WTC11 (cell line): ENCODE measurements at places on chromosomes 4 and X. TPM values are rescaled to one million over a fixed set of nuclear protein-coding genes. Genes with fewer than 3 reads are reported as not detected.

The SPON2 gene
- 4.9 to 6.6 TPM (median 5.3 TPM) in 3 replicates for total RNA-seq

DNA sequence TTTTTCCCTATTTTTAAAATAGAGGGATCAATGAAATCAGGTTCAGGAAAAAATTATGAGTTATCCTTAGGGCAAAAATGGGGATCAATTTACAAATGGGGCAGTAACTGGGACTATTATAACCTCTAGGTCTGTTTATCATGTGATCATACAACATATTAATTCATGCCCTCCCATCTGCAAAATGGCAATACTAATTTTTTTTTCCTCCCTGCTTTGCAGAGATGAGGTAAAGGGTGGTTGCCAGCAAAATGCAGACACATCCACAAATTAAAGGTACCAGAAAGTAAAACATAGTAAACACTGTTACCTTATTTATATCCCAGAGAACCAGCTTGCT is 467 bp downstream of the HSD17B11 start:
- H3K4me1 ChIP-seq: peaks cover 15% of the 10 kb centered on the region

DNA sequence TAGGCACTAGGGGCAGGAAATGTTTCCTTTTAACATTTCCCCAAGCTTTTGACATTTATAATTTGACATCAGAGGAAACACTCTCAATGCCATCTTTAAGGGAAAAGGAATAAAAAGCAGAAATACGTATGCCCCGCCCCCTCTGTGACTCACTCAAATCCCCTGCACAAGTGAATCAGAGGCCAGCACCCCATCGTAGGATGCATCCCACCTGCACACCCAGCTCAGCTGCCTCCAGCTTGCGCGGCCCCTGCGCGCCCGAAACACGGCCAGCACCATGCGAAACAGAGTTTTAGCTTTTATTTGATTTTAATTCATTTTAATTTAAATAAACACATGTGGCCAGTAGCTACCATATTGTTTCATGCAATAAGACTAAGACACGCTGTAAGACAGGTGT is 29.5 kb downstream of the ABLIM2 start:
- DNase-seq: no peak
- no peaks in the 10 kb centered on the region for H3K27me3 ChIP-seq
- no peaks in the 10 kb centered on the region for H3K36me3 ChIP-seq

DNA sequence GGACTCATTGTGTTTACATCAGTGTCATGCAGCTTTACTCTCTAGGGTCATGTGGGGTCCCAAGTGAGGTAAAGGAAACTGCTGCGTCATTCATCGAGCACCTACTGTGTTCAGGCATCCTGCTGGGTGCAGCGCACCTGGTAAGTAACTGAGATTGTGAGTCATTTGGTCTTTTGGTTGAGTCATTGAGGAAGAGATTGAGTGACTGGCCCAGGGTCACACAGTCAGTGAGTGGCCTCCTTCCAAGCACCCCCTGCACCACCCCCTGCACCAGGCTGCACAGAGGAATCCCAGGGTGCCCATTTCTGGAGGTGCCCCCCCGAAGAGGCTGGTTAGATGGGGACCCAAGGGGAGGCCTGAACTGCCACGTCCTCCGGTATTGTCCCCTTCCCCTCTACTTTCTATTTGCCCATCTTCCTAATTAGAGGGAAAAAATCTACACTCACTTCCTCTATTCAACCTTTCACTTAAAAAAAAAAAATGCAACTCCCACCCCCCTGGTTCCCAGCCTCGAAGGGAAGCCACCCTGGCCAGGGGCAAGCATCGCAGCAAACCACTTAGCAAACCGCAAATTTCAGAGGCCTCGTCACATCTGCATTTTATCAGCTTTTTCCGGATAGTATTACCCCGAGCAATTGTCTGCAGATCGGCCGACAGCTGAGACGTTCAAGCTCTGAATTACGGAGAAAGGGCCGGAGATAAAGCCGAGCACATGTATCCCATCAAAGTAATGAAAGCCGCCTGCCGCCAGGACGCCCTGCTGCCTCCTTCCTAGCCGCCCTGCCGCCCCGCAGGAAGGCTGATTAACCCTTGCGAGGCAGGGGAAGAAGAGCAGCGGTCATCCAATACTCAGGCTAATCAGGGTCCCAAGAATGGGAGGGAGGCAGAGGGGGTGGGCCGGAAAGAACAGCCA is 96.3 kb upstream of the MSX1 start:
- peaks cover 61% of the 10 kb centered on the region for H3K4me1 ChIP-seq
- peak; percentile 38 for DNase-seq
- H3K27ac ChIP-seq: 0 out of 2 replicates have a peak overlapping the region, but pooled peaks have one; percentile 40
- no peaks in the 10 kb centered on the region for H3K36me3 ChIP-seq
- peaks cover 23% of the 10 kb centered on the region for H3K27me3 ChIP-seq
